ENCODE measurements at places on chromosomes 5 and 9.
A peak's percentile ranks its signal among the peaks of the same experiment; 100 is the strongest.

DNA sequence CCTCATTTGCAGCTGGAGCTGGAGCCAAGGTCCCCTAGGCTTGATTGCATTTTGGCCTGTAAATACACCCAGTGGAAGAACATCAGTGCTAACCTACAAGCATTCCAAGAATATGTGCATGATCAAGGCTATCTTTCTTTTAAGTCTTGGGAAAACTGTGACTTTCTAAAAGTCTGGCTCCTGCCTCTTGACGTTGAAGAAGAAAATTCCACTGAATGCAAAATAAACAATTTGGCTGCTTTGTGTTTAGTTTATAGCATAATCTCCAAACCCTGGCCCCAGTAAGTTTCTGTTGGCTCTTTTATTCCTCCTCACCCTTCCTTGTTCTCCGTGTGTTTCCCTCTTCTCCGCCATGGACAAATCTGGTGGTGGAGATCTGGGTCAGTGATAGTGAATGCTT, 109.3 kb upstream of the TLE1 start:
- H3K27me3 ChIP-seq, result no peaks in the 10 kb centered on the region
- no peak for DNase-seq
- H3K27ac ChIP-seq, result no peak overlapping the region
- H3K4me1 ChIP-seq, result no peaks in the 10 kb centered on the region

DNA sequence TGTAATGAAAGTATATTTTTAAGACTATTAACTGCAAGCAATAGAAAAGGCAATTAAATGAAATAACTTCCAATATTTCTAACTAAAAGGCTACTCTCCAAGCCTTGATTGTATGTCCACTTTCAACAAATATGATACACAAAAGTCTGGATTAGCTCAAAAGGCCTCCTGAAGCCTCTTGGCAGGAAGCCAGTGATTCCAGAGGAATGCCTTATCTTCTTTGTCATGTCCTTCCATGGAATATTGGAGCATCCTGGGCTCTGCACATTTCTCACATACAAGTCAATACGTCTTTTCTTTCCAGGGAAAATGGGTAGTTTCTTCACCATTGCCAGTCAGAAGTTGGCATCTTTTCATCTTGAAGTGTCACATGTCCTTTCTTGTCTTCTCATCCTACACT, 357.8 kb downstream of the KDM4C start:
- H3K36me3 ChIP-seq, result no peaks in the 10 kb centered on the region
- H3K27ac ChIP-seq, result no peak overlapping the region
- H3K4me1 ChIP-seq, result no peaks in the 10 kb centered on the region

- DNase-seq, result no peak
- H3K27me3 ChIP-seq, result no peaks in the 10 kb centered on the region
- no peak overlapping the region for H3K27ac ChIP-seq
- H3K4me3 ChIP-seq, result no peak overlapping the region
- H3K36me3 ChIP-seq, result no peaks in the 10 kb centered on the region
Measured at GRCh38 chr5:148801682-148802276, 24.6 kb upstream of the ADRB2 start.

GRCh38 chr9:97563458-97564135, 62.1 kb downstream of the TMOD1 start:
- no peaks in the 10 kb centered on the region for H3K27me3 ChIP-seq
- no peak for DNase-seq

GRCh38 chr5:157994906-157995519, 136.1 kb upstream of the CLINT1 start:
- no peak overlapping the region for H3K4me3 ChIP-seq
- DNase-seq, result peak; percentile 81
- H3K27ac ChIP-seq, result no peak overlapping the region
- H3K4me1 ChIP-seq, result no peaks in the 10 kb centered on the region
- H3K27me3 ChIP-seq, result no peaks in the 10 kb centered on the region
- H3K36me3 ChIP-seq, result no peaks in the 10 kb centered on the region

DNA sequence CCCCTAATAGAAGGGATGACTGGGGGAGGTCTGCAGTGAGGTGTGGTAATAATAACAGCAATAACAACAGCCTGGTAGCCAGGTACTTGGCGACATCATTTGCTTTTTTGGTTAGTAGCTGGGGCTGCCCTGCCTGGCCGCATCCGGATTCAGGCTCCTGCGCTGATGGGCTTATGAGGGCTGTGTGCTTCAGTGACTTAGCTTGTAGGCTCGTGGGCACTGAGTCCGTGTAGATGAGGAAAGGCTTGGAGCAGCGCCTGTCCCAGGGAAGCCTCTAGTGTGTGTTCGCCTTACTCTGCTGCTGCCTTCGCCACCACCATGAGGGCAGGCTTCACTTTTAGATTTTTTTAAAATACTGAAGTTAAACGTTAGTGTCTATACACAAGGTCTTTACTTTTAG, 4.5 kb downstream of the NDUFS6 start:
- no peaks in the 10 kb centered on the region for H3K27me3 ChIP-seq
- H3K27ac ChIP-seq, result no peak overlapping the region
- H3K4me3 ChIP-seq, result no peak overlapping the region
- DNase-seq, result no peak
- H3K36me3 ChIP-seq, result no peaks in the 10 kb centered on the region

- H3K4me3 ChIP-seq, result no peak overlapping the region
- H3K27ac ChIP-seq, result no peak overlapping the region
- no peaks in the 10 kb centered on the region for H3K27me3 ChIP-seq
- no peak for DNase-seq
- no peaks in the 10 kb centered on the region for H3K4me1 ChIP-seq
Measured at GRCh38 chr5:24535646-24536045, 109.1 kb downstream of the CDH10 start.

DNA sequence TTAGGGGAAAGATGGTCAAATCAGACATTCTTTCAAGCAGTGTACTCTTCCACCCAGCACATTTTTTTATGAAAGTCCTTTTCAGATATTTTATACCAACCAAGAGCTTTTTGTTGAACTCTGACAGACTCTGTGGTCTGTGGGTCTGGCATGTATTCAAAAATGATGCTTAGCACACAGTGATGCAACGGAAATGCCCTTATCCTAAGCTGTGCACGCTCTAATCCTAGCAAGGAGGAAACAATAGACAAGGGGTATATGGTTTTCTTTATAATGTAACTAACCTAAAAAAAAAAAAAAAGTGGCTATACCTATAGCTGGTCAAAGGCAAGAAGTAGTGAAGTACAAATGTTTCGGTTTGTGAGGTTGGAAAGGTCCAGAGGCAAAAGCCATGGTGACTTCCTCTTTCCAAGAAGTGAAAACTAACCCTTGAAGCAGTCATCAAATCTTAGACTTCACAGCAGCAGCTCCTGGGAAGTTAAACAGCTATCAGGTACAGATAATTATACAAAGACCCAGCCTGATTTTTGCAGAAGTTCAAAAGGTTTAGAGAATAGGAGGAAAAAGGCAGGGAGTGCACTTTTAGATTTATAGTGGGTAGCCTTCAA, 82.5 kb downstream of the SEMA6A start:
- no peaks in the 10 kb centered on the region for H3K4me1 ChIP-seq
- H3K4me3 ChIP-seq, result no peak overlapping the region
- no peak for DNase-seq
- no peaks in the 10 kb centered on the region for H3K36me3 ChIP-seq
- H3K27me3 ChIP-seq, result no peaks in the 10 kb centered on the region
- H3K27ac ChIP-seq, result no peak overlapping the region

- H3K27ac ChIP-seq, result no peak overlapping the region
- no peaks in the 10 kb centered on the region for H3K27me3 ChIP-seq
- H3K36me3 ChIP-seq, result no peaks in the 10 kb centered on the region
- peak overlapping the region; percentile 67 for H3K4me3 ChIP-seq
Measured at GRCh38 chr5:139903450-139903794, 107.8 kb downstream of the PSD2 start.

DNA sequence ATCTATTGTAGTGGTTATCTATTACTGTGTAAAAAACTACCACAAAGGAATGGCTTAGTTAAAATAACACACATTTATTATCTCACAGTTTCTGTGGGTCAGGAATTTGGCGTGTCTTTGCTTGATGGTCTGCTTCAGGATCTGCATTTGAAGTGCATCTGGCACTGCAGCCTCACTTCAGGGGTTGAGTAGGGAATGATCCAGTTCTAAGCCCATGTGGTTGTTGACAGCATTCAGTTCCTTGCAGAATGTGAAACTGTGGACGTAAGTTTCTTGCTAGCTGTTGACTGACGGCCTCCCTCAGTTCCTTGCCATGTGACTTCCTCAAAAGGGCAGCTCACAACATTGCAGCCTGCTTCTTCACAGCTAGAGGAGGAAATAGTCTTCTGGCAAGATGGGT, 2.1 kb upstream of the OGN start:
- H3K4me3 ChIP-seq, result no peak overlapping the region
- no peak overlapping the region for H3K27ac ChIP-seq
- peak; percentile 37 for DNase-seq
- H3K36me3 ChIP-seq, result no peaks in the 10 kb centered on the region

- H3K4me1 ChIP-seq, result no peaks in the 10 kb centered on the region
- no peaks in the 10 kb centered on the region for H3K27me3 ChIP-seq
- H3K4me3 ChIP-seq, result no peak overlapping the region
- DNase-seq, result no peak
- no peaks in the 10 kb centered on the region for H3K36me3 ChIP-seq
- no peak overlapping the region for H3K27ac ChIP-seq
Measured at GRCh38 chr9:121383715-121384114, 13.7 kb upstream of the STOM start.

GRCh38 chr5:177105691-177106476, 19.2 kb downstream of the FGFR4 start:
- H3K27me3 ChIP-seq, result no peaks in the 10 kb centered on the region
- no peaks in the 10 kb centered on the region for H3K36me3 ChIP-seq
- no peak overlapping the region for H3K27ac ChIP-seq

- no peak overlapping the region for H3K4me3 ChIP-seq
- no peaks in the 10 kb centered on the region for H3K36me3 ChIP-seq
- no peak overlapping the region for H3K27ac ChIP-seq
Measured at GRCh38 chr5:66553916-66554575, 42.1 kb upstream of the MAST4 start.

GRCh38 chr5:177453852-177454396, 7.3 kb downstream of the PRR7 start:
- DNase-seq, result peak; percentile 58
- H3K27me3 ChIP-seq, result no peaks in the 10 kb centered on the region
- peak overlapping the region; percentile 55 for H3K27ac ChIP-seq
- peak overlapping the region; percentile 58 for H3K4me3 ChIP-seq

GRCh38 chr5:151264113-151264512, 11.1 kb downstream of the GM2A start:
- no peak overlapping the region for H3K4me3 ChIP-seq
- H3K27ac ChIP-seq, result no peak overlapping the region
- H3K36me3 ChIP-seq, result no peaks in the 10 kb centered on the region
- no peaks in the 10 kb centered on the region for H3K4me1 ChIP-seq
- H3K27me3 ChIP-seq, result no peaks in the 10 kb centered on the region

GRCh38 chr9:137353223-137354152, 51.4 kb upstream of the NRARP start:
- H3K36me3 ChIP-seq, result no peaks in the 10 kb centered on the region
- H3K27me3 ChIP-seq, result no peaks in the 10 kb centered on the region
- no peak overlapping the region for H3K27ac ChIP-seq
- H3K4me1 ChIP-seq, result no peaks in the 10 kb centered on the region

- H3K4me3 ChIP-seq, result no peak overlapping the region
- no peak overlapping the region for H3K27ac ChIP-seq
- no peaks in the 10 kb centered on the region for H3K27me3 ChIP-seq
- DNase-seq, result no peak
- no peaks in the 10 kb centered on the region for H3K36me3 ChIP-seq
Measured at GRCh38 chr5:116859666-116860320, 285.2 kb upstream of the SEMA6A start.

DNA sequence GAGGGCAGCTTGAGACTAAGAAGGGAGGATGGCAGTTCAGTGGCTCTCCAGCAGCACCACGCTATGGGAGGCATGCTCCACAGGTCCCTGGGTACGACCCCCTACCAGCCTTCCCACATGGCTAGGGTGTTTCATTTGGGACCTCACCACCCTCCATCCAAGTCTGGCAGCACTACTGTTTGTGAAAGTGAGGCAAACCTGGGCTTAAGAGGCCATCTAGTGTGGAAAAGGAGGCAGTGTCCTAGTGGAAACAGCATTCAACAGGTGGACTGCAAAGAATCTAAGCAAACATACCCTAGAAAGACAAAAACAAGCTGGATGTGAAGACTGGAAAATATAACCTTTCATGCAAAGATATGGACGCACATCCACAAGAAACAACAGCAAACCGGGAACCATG, 4.8 kb upstream of the C5orf47 start:
- no peaks in the 10 kb centered on the region for H3K36me3 ChIP-seq
- no peaks in the 10 kb centered on the region for H3K27me3 ChIP-seq
- no peak overlapping the region for H3K27ac ChIP-seq
- H3K4me3 ChIP-seq, result no peak overlapping the region
- H3K4me1 ChIP-seq, result no peaks in the 10 kb centered on the region

GRCh38 chr9:115862021-115862420, 291.6 kb upstream of the PAPPA start:
- H3K27me3 ChIP-seq, result no peaks in the 10 kb centered on the region
- DNase-seq, result no peak
- no peak overlapping the region for H3K4me3 ChIP-seq
- H3K27ac ChIP-seq, result no peak overlapping the region

DNA sequence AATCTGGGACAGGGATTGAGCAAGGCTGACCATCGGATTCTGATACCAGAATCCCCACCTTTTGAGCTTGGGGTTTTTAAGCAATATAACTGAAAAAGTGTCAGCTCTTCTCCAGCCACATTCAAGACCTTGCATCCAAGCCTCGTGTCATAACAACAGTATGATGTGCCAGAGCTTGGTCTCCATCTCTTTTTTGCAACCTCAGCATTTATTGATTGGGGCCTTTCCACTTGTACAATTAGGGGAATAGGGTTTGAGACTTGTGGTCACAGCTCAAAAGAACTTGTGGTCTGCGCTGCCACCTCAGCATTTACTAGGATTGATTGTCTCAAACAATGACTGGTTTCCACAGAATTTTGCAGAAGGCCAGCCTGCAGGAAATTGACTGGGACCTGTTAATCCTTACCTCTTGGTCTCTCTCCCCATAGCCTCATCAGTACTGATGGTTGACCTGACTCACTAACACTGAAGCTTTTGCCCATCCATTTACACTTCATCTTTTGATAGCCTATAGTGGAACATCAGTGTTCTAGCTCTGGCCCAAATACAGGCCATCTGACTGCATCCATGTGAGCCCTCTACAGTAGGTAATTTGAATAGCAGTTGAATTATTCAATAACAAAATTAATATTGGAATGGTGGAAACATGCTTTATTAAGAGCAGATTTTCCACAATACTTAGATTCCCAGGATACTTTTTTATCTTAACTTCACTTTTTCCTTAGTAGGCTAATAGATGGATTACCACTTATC, 381.6 kb upstream of the PRR16 start:
- H3K4me1 ChIP-seq, result no peaks in the 10 kb centered on the region
- no peak overlapping the region for H3K4me3 ChIP-seq
- H3K27ac ChIP-seq, result no peak overlapping the region
- no peaks in the 10 kb centered on the region for H3K36me3 ChIP-seq
- no peak for DNase-seq

All from testis (tissue), 5 donors.